ENCODE measurements at places on chromosomes 7 and 10.
A peak's percentile ranks its signal among the peaks of the same experiment; 100 is the strongest.

- DNase-seq, result no peak
Measured at GRCh38 chr7:142485617-142486226, 227.9 kb upstream of the PRSS58 start.

- DNase-seq, result no peak
Measured at GRCh38 chr7:5777932-5778331, 3.5 kb downstream of the RNF216 start.

DNA sequence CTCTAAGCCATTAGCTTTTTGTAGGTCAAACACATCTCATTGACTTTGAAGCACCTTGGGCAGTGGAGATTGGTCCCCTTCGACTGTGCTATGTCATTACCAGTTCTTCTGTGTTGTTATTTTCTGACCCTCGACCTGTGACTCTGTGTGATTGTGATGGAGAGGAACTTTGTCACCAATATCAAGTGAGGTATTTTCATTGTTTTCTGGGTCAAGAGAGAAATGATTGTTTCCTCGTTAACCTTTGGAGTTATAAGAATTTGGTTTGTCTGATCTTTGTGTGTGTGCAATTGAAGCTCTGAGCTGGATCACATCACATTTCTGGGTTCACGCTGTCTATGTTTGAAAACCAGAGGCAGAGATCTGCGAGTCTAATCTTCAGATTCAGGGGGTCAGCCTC lies 432.2 kb upstream of the KLF6 start:
- no peak for DNase-seq

DNA sequence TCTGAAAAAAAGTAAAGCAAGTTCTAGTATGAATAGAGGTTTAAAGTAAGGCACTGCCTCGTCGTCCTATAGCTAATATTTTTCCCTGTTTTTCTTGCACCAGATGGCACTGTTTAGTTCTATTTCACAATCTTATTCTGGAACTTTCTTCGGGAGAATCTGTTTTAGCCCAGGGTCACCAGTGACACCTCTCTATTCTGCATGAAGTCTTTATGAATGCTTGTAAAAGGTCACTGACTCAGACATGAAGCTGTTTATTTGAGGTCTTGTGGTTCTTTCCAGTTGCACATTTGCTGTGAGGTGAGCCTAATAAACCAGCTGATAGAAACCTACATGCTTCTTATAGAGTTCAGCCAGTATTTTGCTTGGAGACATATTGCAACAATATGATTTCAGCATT lies 444.3 kb downstream of the AUTS2 start:
- no peak for DNase-seq

GRCh38 chr10:78857193-78857592 lies 211.6 kb upstream of the ZMIZ1 start:
- no peak for DNase-seq

GRCh38 chr7:8035647-8036518 lies 67.3 kb downstream of the GLCCI1 start:
- DNase-seq, result peak; percentile 55

GRCh38 chr7:418636-419280 lies 100.9 kb downstream of the PDGFA start:
- no peak for DNase-seq

GRCh38 chr7:9978106-9979064 lies 995.3 kb upstream of the PHF14 start:
- DNase-seq, result no peak

DNA sequence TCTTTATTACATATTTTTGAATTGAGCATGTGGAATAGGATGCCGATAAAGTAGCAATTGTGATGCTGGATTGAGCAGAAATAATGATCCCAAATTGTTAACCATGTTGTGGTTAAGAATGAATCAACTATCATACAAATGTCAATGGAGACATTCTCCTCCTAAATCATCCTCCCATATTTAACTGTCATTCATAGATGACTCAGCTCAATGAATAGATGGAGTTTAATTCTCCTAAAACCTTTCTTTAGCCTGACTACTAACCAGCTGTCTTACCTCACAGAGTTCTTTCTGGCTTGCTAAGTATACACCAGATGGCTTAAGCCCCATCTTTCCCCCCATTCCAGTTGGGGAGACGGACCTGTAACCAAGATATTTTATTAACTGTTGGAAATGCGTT lies 23.4 kb upstream of the NPS start:
- no peak for DNase-seq

GRCh38 chr10:34405611-34406462 lies 409.3 kb downstream of the PARD3 start:
- peak; percentile 53 for DNase-seq

DNA sequence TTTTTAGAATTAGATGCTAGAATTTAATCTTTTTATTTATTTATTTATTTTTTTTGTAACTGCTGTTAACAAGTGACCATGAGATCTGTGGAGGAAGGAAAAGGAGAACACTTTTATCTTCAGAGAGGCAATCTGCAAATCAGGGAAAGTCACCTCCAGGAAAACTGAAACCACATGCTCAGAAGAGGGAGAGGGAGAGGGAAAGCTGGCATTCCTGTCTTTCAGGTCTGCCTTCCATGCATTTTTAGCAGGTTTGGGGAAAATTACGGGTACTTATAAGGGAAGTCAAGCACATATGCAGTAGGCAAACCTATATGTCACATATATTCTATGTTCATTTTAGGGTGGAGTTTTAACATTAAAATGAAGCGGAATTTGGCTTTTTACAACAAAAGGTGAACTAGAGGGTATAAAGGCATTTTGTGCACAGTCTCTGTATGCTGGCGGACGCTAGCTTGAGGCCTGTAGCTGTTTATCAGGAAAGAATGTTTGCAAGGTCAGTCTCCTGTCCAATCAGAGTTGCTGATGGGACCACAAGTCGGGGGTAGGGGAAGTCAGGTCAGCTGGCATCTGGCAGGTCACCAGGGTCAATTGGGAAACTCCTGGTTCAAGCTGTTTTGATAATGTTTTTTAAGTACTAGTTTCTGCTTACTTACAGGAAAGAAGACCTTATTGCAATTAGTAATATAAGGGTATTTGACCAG lies 333.5 kb downstream of the GPR158 start:
- no peak for DNase-seq

DNA sequence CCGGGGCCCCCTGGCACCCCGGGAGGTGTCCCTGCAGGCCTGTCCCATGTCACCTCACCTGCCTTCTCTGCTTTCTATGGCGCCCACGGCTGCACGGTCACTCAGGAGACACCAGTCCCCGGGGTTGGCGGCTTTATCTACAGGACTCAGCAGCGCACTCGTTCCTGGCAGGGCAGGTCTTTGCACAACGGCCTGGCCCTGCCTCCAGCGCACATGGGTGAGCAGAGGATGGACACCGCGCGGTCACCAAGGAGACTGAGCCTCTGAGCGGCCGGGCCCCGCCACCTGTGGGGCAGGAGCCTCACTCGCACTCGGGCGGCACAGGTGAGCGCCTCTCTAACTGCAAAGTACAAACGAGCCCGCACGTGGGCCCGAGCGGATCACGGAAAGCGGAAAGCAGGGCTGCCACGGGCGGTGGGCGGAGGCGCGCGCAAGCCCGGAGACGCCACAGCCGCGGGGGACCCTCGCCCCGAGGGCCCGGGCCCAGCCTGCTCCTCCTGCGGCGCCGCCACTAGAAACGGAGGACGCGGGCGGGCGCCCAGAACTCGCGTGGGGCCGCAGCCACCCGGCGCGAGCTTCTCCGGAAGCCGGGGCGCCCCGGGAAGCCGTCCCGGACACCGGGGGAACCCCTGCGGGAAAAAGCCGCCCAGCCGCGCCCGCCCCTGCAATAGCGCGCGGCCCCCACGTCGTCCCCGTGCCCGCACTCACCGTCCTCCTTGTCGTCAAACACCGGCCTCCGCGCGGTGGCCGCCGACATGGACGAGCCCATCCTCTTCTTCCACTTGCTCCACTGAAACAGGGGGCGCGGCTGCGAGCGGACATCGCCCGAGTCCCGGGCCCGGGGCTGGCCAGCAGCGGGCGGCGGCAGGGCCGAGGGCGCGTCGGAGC lies 642 bp downstream of the STK32C start:
- DNase-seq, result no peak

- no peak for DNase-seq
Measured at GRCh38 chr7:55210176-55210575, 155.0 kb upstream of the LANCL2 start.

- DNase-seq, result no peak
Measured at GRCh38 chr10:44552726-44553125, 167.8 kb upstream of the CXCL12 start.

DNA sequence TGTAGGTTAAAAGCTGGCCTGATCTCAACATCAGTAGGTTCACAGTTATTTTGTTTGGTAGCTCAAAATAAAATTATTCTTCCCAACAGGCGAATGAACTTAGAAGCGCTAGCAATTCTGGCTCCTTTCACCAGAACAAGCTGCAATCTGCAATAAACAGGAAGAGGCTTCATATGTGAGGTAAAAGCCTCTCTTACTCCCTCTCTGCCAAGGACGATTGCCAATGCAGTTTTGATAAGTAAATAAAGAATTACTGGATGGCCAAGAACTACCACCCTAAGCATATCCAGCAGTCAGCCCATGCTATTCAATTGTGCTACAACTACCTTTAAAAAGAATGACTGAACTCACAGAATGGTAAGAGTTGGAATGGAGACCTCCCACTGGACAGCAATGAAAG lies 150.0 kb upstream of the LAMB4 start:
- DNase-seq, result no peak

DNA sequence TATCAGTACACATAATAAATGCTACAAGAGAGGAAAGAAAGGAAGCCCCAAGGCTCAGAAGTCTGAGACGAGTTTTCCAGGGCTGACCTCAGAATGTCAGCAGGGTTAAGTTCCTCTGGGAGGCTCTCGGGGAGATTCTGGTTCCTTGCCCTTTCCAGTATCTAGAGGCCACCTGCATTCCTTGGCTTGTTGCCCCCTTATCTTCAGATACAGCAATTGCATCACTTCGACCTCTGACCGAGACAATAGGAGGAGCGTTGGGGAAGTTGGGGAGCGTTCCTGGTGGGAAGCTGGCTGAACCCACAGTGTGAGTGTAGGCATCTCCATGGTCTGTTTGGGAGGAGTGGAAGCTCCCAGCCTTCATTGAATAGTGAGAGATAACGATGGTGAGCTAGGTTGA lies 72.0 kb upstream of the MTPN start:
- no peak for DNase-seq

DNA sequence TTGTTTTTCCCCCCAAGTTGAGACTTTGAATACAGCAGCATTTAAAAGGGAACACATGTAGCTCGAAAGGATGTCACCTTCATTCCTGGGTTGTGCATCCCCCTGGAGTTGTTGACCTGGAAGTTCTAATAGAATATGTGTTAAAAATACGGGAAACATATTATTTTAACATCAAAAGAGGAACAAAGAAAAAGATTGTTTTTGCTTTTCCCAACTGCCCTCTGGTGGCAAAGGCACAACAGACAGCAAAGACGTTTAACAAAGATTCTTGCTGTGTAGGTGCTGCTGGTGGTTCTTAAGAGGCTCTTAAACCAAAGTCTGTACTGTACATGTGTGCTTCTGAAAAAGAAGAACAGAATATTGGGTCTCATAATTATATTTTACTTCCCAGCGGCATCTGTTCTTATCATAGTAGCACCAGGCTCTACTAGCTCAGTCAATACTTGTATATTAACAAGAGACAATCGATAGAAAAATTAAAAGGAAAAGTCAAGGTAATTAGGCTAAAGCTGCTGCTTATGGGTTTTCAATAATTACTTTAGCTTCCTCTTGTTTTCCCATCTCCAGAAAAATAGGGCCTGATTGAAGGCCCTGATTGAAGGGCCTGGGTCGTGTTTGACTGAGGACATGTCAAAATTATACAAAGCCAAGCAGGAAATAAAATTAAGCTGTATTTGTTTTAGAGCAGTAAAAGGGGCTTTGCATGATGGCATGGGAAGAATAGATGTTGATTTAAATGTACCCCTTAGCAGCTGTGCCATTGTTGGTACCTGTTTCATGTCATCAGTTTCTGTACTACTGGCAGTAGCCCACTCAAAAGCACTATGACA lies 384.2 kb upstream of the LRGUK start:
- DNase-seq, result peak; percentile 36

- no peak for DNase-seq
Measured at GRCh38 chr7:81416659-81417058, 353.2 kb downstream of the HGF start.
